ENCODE measurements at places on chromosomes 7 and 10.

DNA sequence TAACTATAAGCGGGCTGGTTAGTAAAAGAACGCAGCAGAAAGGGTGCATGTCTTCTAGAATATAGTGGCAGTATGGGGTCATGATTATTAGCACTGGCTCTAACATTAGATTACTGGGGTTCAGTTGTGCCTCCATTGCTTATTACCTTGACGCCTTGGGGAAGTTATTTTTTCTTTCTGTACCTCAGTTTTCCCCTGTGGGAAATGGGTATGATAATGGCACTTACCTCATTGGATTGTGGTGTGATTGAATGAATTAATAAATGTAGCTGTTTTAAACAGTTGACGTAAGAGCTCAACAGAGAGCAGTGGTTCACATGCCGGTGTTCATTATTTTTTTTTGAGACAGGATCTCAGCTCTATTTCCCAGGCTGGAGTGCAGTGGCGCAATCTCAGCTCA lies 116.5 kb downstream of the LRRC4 start:
- no peak for DNase-seq

DNA sequence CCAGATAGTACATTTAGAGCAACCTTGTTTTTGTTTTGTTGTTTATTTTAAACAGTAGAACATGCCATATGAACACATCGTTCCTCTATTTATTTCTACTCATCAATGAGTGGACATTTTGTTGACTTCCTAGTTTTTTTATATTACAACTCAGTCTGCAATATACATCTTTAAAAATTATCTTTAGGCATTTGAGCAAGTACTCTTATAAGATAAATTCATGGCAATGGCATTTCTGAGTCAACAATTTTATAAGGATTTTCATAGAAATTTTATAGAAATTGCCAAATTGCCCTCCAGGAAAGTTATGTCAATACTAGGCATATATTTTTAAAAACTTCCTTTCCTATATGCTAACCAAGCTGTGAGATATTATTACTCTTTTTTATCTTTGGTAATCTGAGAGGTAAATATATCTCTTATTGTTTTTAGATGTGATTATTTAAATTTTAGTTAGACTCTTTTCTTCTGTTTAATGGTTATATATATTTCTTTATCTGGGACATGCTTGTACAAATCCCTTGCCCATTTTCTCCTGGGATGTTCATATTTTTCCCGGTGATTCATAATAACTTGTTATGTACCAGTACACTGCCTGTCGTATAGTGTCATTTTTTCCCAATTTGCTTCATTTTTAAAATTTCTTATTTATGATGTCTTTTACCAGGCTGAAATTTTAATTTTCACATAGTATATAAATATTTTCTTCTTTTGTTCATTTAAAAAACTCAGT lies 50.5 kb downstream of the FZD1 start:
- DNase-seq = no peak

- DNase-seq = no peak
These were observed 95.0 kb downstream of the VPS50 start for GRCh38 chr7:93327006-93327633.

- no peak for DNase-seq
These were observed 3.9 kb downstream of the MDH2 start for GRCh38 chr7:76051840-76052239.

DNA sequence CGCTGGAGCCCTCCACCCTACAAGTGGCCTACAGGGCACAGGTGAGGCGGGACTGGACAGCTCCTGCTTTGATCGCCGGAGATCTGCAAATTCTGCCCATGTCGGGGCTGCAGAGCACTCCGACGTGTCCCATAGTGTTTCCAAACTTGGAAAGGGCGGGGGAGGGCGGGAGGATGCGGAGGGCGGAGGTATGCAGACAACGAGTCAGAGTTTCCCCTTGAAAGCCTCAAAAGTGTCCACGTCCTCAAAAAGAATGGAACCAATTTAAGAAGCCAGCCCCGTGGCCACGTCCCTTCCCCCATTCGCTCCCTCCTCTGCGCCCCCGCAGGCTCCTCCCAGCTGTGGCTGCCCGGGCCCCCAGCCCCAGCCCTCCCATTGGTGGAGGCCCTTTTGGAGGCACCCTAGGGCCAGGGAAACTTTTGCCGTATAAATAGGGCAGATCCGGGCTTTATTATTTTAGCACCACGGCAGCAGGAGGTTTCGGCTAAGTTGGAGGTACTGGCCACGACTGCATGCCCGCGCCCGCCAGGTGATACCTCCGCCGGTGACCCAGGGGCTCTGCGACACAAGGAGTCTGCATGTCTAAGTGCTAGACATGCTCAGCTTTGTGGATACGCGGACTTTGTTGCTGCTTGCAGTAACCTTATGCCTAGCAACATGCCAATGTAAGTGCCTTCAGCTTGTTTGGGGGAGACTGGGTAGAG lies at the start of gene COL1A2:
Gene COL1A2, plus strand, starts transcription at position 459 of the 704 bp plus-strand sequence. Its CDS starts 137 bp downstream, at position 596.
- no peak for DNase-seq

DNA sequence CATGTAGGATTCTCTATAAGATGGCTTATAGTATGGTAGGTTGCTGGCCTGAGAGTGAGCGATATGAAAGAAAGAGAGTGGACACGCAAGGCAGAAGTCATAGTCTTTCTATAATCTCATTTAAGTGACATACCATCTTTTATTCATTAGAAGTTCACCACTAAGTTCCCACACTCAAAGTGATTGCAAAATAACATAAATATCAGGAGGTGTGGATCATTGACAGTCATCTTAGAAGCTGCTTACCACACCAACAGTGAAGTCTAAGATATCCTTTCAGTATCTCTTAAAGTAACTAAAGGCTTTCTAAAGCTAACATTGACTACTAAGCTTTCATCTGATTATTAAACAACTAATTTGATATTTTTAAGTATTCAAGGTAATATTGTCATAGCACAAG lies 36.9 kb upstream of the GNAI1 start:
- DNase-seq = no peak
